ENCODE measurements at places on chromosomes 6 and 20.

DNA sequence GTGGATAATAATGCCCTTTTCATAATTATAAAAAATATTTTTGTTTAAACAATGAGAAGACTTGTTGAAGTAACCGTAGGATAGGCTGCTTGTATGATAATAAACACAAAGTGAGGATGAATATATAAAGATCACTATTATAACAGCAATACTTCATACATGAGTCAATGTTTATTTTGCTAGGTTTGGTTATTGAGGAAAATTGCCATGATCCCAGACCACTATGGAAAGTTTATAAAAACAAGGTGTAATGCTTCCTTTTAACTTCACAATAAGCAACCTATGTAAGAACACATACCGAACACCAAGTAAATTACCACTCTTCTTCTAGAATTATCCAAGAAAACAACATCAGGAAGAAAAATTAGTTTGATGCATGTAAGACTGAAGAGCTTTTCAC, 495.3 kb upstream of the RNF217 start:
- DNase-seq = no peak

GRCh38 chr6:170212051-170212756, 78.7 kb downstream of the DLL1 start:
- no peak for DNase-seq

DNA sequence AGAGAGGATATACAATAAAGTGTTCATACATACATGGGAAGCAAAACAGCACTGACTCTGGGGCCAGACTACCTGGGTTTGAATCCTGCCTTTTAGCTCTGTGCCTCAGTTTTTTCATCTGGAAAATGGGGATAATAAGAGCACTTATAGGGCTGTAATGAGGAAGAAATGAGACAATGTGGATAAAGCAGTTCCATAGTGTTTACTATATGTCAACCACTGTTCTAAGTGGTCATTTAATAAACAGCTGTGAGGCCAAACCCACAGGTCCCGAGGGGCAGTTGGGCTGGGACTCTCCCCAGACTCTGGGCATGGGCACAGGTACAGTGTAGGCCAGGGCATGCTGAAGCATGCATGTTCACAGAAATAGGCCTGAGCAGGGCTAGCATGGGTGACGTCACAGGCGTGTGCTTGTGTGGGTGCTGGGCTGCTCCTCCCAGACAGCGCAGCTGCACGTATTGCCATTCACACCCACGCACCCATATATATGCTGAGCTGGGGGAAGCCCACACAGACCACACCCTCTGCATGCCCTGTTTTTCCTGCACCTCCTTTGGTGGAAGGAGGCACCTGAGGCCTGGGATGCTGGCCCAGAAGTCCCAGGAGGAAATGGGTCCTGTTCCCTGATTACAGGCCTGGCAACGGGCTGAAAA, 3.5 kb upstream of the PLCG1 start:
- DNase-seq = no peak

- no peak for DNase-seq
These were observed 73.2 kb downstream of the CDYL start for GRCh38 chr6:4849226-4850022.

- no peak for DNase-seq
These were observed 50.9 kb upstream of the PDE10A start for GRCh38 chr6:165713845-165714466.

DNA sequence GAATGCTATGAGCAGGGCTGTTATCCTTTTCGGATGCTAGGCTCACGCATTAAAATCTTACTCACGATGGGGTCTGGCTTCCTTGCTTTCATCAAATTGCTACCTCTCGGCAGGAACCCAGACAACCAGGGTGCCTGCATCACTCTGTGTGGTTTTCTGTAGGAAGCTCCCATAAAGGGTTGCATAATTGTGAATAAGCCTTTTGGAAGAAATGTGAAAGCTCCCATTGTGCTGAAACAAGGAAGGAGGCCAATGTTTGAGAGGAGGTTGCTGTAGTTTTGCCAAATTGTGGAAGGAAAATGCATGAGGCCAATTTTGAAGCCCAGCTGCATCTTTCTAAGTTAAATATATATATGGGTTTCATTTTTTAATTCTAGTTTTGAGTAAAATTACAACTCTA, 615.5 kb downstream of the C6orf118 start:
- DNase-seq = no peak

DNA sequence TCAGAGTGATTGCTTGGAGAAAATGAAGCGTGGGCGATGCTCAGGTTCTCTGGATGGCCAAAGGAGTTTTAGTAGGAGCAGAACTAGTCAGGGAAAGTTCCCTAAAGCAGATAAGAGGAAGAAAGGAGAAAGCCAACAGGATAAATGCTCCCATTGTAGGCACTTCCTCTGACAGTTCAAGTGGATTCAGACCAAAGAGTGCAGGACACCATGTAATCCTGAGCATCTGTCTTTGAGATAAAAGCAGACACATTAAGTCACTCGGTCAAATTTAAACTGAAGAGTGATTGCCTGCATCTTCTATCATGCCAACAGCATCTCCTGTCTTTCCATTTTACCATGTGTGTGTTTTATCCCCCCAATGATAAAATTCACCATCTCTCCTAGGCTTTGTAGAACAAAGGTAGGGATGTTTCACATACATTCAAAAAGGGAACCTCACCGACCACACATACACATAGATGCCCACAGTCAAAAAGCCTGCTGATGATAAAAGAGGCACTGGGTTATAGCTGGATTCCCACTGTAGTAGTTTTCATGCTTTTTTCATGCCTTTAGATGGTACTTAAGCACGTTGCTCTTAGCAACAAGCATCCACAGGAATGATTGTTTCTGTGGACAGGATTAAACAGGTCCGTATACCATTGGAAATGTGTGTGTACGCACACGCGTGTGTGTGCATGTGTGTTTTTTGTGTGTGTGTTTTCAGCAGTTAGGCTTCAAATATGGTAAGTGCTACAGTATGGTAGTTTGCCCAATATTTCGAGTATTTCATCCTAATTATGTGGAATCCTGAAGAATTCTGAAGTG, 7.0 kb downstream of the GRIK2 start:
- DNase-seq = no peak

DNA sequence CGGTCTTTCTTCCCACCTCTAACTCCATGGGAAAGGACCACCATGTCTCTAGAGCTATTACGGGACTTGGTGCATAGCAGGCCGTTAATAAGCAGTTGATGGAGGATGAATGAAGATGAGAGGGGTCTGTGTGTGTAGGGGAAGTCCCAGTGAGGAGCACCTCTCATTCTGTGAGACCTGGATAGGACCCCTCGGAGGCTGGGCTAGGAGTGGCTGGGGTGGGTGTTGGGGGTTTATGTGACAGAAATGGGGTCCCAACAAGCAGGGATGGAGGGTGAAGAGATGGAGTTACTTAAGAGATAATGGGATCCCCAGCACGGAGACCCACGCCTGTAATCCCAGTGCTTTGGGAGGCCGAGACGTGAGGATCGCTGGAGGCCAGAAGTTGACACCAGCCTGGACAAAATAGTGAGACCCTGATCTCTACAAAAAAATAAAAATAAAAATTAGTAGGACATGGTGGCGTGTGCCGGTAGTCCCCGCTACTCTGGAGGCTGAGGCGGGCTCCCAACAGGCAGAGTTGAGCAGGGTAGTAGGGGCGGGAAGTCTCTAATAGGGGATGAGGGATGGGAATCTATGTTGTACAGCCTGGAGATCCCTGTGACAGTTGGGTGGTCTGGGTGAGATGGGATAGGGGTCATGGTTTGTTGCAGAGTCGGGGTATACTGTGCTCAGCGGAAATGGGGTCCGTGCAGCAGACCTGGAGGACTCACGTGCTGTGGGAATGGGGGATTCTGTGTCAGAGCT, 677 bp upstream of the ZNF341 start:
- DNase-seq = no peak

GRCh38 chr20:3392756-3393155, 14.7 kb downstream of the DNAAF9 start:
- DNase-seq = no peak

DNA sequence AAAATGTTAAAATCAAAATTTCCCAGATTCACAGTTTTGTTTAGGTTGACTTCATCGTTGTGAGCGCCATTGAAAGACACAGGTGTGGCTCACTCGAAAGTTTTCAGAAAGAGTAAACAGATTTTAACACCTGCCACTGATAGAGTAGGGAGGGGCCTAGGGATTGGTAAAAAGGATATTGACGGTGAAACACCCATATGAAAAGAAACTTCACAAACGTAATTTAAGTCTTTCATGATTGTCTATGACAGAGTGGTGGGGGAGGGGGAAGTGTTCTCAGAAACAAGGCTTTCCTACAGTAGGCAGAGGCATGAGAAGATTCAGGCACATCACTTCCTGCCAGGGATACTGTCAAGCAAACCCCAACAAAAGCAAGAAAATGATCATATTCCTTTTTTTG, 101.4 kb downstream of the PERP start:
- no peak for DNase-seq

GRCh38 chr6:3220366-3220765, 7.1 kb downstream of the TUBB2B start:
- DNase-seq = no peak
